Glomerular endothelial cell (primary cell): ENCODE measurements at places on chromosomes 16 and 17. TPM values are rescaled to one million over a fixed set of nuclear protein-coding genes. Genes with fewer than 3 reads are reported as not detected.

Gene TNS4
- not detected in 2 replicates for total RNA-seq

- peak; percentile 14 for DNase-seq
Measured at GRCh38 chr17:14926526-14927122, 338.5 kb downstream of the PMP22 start.

DNA sequence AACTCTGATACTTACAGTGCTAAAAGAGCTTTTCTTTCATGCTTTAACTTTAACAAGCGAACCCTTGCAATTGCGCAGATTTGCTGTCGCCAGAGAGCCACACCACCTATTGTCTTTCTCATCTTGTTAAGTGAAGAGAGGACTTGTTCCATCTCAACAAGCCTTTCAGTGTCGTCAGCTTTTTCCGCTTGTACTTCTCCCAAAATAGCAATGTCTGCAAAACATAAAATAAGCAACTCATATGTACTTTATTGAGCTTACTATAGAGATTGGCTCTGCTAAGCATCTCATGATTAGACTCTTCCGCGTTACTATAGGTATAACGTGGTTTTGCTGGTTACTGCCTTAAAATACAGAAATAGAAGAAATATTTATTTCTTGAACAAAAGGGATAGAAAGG is 51.9 kb downstream of the ABCA8 start:
- no peak for DNase-seq

- no peak for DNase-seq
Measured at GRCh38 chr17:58308985-58309917, 19.3 kb downstream of the TSPOAP1 start.

Gene PTGES3L
- total RNA-seq: 2.4 and 3.2 TPM in 2 replicates

DNA sequence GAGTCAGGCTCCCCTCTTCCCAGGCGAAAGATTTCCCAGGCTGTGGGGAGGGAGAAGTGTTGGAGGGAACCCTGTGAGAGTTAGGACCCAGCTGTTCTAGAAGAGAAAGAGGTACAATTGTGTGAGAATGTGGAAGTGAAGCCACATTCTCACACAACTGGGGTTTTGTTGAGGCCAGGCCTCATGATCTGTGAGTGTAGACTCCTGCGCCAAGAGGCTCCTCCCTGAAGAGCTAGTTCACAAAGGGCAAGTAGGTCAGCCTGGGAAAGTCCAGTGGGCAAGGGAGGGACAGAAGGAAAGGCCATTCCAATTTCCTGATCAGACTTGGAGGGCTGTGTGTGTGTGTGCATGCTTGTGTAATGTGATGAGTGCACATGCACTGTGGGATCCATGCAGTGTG is 15.2 kb downstream of the CD300LF start:
- DNase-seq: no peak

Gene TPSAB1
- not detected in 2 replicates for total RNA-seq
